ENCODE measurements at places on chromosomes 4 and X.

- DNase-seq: no peak
Measured at GRCh38 chr4:15729910-15730533, 27.2 kb downstream of the BST1 start.

- no peak for DNase-seq
Measured at GRCh38 chr4:8900588-8900987, 28.9 kb upstream of the HMX1 start.

DNA sequence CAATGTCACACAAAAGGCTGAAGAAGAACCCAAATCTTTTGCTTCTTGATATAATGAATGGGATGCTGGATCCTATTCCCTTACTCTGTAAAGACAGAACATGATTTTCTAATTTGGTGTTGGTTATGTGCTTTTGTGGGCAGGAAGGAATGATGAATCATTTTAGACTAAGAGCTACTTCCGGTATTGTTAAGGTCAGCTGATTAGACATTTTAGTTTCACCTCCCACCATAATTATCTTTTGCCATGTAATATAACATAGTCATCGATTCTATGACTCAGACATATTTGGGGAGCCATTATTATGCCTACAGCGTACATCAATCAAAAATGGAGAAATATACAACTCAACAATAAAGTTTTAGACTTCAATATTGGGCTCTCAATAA is 265.3 kb downstream of the ZNF674 start:
- no peak for DNase-seq

GRCh38 chr4:155724731-155725130 is 34.1 kb upstream of the GUCY1B1 start:
- no peak for DNase-seq

GRCh38 chrX:150227321-150227860 is 135.7 kb upstream of the MAMLD1 start:
- no peak for DNase-seq

DNA sequence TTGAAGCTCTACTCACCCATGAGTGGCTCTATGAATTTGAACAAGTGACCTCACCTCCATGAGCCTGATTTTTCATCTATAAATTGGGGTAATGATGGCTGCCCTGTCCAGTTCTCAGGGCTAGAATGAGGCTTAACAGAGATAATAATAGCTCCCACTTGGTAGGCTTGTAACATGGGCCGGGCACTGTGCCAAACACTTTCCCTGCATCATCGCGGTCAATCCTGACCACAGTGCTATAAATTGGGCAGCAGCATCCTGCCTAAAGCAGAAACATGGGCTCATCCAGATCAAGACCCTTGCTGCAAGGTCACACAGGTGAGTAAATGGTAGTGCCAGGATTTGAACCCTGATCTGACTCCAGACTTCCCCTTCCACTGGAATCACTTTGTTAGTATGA is 12.8 kb downstream of the APLN start:
- DNase-seq: no peak

DNA sequence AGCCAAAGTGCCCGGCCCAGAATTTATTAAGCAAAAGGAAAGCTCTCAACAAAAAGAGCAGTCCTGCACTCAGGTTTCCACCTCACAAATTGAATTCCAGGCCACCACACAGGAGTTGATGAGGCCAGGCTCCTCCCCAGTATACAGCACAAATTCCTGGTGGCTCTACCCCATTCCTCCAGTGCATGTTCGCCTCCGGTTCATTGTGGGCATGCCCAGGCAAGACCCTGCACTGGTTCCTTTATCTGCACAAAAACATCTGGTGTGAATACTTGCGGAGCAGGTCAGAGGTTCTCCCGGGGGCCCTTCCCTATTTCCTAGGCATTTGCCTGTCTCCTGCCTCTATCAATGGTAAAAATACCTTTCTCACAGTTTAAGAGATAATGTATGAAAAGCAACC is 195.2 kb upstream of the ANXA10 start:
- no peak for DNase-seq

GRCh38 chr4:54620773-54621172 is 37.0 kb upstream of the KIT start:
- no peak for DNase-seq

DNA sequence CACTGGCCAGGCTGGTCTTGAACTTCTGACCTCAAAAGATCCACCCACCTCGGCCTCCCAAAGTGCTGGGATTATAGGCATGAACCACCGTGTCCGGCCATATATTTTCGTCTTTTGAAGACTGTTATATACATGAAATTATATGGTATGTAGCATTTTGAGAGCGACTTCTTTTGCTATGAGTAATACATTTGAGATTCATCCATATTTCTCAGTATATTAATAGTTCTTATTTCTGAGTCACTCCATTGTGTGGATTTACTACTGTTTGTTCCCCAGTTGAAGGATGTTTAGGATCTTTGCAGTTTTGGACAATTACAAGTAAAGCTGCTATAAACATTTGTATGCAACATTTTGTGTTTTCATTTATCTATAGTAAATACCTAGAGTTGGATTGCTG is 34.9 kb downstream of the GNL3L start:
- DNase-seq: no peak

DNA sequence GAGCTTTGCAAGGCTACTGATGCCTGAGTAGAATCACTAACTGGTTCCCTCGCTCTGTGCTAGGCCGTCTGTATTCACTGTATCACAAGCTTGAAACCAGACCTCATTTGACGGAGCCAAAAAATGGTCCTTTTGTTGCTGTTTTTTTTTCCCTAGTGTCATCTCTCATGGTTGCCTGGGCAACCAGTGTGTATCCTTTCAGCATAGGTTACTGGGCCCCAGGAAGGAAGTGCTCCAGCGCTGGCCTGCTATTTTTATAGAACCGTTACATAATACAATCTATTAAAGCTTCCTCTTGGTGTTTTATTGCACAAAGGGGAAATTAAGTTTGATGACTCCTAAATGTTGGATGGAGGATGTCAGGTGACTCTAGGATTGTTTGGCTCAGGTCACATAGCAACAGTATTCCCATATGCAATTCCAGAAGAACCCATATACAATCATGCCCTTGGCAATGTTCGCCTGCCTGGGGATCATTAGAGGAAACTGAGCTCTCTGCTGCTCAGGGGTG is 220.4 kb downstream of the SPRY1 start:
- DNase-seq: no peak

GRCh38 chrX:69932323-69932722 is 117.4 kb downstream of the AWAT2 start:
- no peak for DNase-seq

DNA sequence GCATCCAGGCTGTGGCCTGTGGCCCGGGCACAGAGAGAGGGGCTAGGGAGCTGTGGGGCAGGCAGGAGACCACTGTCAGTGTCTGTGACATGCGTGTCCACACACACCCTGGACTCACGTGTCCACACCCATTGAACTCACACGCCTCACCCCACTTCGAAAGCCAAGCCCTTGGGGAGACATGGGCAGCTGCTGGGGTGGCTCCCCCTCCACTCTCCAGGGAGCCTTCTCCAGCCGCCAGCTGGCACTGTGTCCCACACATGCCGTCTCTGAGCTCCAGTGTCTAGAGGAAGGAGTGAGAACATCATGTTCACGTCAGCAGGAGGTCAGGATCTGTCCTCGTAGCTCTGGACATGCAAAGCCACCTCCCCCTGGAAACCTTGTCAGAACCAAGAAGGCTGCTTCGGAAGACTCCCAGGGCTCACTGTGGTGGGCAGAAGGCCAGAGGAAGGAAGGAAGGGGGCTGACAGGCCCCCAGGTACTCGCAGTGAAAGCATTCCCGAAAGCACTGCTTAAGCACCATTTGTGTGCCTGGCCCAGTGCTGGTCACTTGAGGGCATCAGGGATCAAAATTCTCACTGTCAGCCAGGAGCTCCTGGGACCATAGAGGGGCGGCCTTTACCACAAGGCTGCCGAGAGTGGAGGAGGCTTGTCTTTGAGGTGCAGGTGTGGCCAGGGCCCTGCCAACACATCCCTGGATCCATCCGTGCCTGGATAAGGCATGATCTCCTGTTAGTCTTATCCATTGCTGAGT is 61.4 kb downstream of the HTRA3 start:
- DNase-seq: no peak

- no peak for DNase-seq
Measured at GRCh38 chrX:72080150-72080549, 51.6 kb downstream of the RTL5 start.

GRCh38 chrX:49120091-49120490 is 3.4 kb downstream of the GPKOW start:
- no peak for DNase-seq

DNA sequence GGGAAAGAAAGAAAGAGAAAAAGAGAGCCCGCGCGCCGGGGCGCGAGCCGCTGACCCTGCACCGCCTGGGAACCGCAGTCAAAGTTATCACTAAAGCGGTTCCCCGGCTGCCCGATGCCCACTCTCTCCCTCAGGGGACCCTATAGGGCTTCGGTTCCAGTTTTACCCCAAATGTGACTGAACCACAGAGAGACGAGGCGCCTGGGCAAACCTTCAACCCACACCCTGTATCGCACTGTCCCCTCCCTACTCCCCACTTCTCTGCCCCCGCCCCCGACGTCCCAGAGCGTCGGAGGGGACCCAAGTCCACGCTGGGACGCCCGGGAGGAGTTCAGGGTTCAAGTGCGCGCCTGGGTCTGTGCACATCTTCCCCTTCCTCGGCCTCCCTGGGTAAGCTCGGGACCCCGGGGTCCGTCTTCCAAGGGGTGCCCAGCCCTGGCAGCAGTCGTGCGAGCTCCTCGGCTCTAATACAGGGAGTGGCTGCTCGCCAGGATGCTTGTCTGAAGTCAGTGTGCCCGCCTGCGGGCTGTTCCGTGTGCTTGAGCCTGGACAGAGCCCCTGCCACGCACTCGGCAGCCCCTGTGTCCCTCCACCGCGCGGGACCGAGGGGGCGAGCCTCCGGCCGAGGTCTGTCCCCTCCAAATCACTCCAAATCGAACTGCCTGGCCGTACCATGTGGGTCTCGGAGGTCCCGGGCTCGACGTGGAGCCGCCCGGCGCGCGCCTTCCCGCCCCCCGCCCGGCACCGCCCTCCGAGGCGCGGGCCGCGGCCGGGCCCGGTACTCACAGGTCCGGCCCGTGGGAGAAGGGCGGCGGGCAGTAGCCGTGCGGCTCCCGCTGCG is 960 bp downstream of the TRPC3 start:
- no peak for DNase-seq
